ENCODE measurements at places on chromosomes 7 and 10.

DNA sequence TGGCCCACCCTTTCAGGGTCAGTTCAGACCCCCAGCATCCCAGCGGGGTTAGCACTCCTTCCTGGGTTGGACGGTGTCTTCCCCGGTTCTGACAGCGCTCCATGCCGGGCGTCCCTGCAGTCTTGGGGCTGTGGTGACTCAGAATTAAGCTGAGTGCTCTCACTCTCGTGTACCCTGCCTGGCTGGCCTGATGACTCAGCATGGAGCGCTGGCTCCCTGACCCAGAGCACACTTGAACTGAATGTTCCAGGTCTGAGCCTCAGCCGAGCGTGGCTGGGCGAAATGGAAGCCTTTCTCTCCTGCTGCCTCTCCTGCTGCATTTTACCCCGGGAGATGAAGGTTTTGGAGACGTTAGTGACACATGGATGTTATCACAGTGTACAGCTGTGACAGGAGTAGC is 7.1 kb downstream of the BAG3 start:
- peak; percentile 66 for DNase-seq

DNA sequence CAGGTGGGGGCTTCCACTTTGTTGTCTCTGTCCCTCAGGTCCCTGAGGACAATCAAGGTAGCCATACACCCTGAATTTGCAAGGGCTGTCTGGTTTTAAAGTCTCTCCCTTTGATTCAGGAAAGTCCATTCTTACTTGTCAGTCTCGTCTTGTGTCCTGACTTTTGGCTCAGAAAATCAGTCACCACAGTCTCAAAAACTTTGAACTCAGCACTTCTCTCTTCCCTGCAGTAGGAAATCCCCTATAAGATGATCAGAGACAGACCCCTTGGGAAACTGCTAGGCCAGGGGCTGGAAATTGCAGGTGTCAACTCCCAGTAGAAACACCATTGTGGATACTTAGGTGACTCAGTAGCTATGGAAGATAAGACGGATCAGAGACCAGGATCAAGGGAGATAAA is 73.1 kb downstream of the CDC123 start:
- peak; percentile 46 for DNase-seq

GRCh38 chr7:18455606-18456005 is 39.9 kb upstream of the HDAC9 start:
- no peak for DNase-seq

- peak; percentile 49 for DNase-seq
Measured at GRCh38 chr7:105387508-105388355, 989 bp downstream of the SRPK2 start.

- DNase-seq = no peak
Measured at GRCh38 chr10:4790045-4790444, 36.0 kb upstream of the AKR1E2 start.

GRCh38 chr10:113665806-113666354 is 2.0 kb upstream of the NRAP start:
- no peak for DNase-seq

GRCh38 chr7:17668122-17668521 is 272.2 kb downstream of the SNX13 start:
- peak; percentile 20 for DNase-seq

All from suppressor macrophage (primary cell).